KBM-7 (cell line): ENCODE measurements at places on chromosomes 1 and 21.
A peak's percentile ranks its signal among the peaks of the same experiment; 100 is the strongest.

DNA sequence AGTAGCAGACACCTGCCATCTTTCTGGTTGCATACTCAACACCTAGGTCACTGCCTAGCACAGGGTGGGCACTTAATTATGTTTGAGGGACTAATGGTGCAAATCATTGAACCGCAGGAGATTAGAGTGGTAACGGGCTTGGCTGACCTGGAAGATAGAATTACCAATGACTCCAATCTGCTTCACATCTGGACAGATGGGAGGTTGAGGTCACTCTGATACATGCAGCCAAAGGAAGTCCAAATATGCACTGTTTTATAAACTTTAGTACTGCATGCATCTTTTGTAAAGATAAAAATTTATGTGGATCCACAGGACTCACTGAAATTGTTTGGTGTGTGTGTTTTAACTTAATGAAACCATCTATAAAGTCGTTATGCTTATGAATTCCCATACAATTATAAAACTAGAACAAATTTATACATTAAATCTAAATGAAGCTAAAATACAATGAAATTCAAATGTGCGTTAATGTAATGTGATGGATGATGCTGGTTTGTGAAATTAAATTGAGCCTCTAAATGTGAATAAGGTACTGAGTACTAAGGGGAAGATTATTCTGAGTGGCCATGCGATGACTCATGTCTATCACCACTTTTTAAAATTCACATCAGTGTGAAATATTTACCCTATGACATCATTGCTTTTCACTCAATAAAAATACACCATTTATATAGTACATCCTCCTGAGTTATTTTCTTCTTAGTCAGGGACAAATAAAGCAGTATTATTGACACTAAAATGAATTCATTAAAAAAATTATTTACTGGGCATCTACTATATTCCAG, 224.7 kb upstream of the FAM78B start:
- no peak for DNase-seq

DNA sequence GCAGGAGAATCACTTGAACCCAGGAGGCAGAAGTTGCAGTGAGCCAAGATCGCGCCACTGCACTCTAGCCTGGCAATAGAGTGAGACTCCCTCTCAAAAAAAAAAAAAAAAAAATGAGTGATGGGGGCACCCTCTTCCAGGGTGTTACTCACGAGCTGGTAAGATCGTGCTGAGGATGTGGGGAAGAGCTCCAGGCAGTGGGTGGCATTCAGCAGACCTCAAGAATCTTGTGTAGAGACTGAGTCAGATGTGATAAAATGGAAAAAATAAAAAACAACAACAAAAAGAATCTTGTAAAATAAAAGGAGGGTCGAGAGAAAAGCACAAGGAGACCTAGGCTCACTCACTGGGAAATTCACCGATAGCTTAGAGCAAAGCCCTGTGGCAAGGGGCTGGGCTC, 38.5 kb downstream of the EPHA2 start:
- DNase-seq: no peak

- DNase-seq: no peak
Observed at GRCh38 chr1:210025870-210026269, 87.9 kb downstream of the SYT14 start.

GRCh38 chr1:229070168-229070567, 200.7 kb upstream of the RAB4A start:
- DNase-seq: no peak

DNA sequence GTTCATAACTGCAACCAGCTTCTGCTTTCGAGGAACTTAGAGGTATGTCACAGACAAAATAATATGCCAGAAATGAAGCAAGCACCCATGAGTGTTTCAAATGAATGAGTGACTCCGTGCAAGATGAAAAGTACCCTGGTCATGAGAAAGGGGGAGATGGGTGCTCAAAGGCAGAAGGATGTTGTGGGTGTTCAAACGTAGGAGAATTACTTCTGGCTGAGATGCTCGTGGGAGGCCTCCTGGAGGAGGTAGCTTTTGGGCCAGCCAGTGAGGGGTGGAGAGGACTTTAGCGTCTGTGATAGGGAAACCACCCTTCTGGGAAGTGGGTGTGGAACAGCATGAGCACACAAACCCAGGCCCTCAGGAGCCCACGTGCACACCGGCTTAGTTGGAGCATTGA, 113.8 kb downstream of the SYF2 start:
- no peak for DNase-seq

- DNase-seq: peak; percentile 64
Observed at GRCh38 chr1:206606867-206607266, 5.4 kb downstream of the EIF2D start.

DNA sequence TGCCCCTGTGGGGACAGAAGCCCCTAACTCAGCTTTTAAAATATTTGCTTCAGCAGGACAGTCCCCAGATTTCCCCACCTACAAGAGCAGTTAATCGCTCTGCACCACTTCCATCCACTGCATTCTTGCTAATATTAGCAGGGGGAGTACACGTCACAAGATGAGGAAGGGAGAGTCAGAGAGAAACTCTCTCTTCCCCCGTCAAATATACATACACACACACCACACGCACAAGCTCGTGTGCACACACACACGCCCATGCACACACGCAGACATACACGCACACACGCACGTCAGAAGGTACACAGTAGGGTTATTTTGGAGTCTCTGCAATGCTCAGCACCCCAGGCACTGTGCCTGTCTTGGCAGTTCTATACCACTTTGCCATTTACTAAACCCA, 2.1 kb downstream of the CLCA1 start:
- DNase-seq: no peak

GRCh38 chr1:97791251-97791650, 129.6 kb downstream of the DPYD start:
- no peak for DNase-seq

DNA sequence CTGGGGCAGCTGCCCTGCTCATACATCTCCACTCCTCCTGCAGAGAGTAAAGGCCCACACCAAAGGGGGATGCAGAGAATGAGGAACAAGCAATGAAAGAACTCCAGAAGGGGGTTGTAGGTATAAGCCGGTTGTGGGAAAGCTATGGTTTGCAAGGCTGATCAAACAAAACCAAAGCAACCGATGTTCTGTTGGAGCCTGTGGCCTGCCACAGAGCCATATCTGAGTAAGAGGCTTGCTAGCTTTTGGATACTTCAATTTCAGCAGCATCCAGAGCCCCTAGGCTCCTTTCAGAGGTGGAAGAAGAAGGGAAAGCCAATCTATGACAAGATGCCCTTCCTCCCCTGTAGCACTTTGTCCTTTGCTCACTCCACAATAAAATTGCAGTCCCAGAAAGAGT, 163.2 kb downstream of the RRAGC start:
- DNase-seq: no peak

DNA sequence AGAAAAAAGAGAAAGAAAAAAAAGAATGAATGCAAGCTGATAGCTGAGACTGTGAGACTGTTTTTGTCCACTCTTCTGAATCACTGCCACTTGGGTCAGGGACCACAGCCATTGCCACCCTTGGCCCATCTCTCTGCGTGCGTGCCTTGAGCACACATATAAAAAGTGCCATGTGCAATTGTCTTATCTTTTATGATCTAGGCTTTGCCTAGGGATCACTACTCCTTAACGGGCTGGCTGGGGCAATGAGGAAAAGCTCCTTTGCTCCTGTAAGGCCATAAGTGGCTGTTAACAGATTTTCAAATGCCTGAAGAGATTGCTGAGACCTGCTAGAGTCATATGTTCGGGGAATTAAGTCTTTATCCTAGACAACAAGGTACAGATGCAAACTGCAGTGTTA, 8.2 kb downstream of the SPATA46 start:
- DNase-seq: no peak

GRCh38 chr1:100995198-100995988, 30.2 kb downstream of the DPH5 start:
- DNase-seq: no peak

DNA sequence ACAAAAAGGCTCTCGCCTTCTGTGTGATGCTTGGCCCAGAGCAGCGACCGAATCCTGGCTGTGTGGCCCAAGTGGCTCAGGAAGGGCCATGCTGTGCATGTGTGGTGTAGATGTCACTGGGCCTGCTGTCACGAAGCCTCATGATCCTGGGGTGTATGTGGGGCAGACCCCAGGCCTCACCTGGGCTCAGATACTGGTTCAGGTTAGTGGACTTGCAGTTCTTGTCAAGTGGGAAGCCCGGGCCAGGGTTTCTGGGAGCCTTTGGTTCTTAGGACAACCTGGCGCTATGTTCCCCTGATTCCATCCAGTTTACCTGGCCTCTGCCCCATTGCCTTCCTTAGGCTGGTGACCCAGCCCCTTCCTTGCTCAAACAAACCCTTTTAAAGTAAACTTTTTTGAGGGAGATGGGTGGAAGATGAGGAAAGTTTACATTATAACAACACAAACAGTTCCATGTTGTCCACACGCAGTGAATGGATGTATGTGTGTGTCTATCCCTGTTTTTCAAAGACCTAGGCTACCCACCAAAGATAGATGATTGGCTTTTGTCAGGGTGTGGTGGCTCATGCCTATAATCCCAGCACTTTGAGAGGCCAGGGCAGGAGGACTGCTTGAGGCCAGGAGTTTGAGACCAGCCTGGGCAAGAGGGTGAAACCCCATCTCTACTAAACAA, 84.3 kb downstream of the UCK2 start:
- no peak for DNase-seq

GRCh38 chr1:117664314-117664713, 58.5 kb downstream of the TENT5C start:
- peak; percentile 75 for DNase-seq

GRCh38 chr1:169044971-169045370, 61.5 kb upstream of the ATP1B1 start:
- DNase-seq: peak; percentile 69

GRCh38 chr1:46062651-46063319, 69.6 kb downstream of the PIK3R3 start:
- DNase-seq: peak; percentile 43

DNA sequence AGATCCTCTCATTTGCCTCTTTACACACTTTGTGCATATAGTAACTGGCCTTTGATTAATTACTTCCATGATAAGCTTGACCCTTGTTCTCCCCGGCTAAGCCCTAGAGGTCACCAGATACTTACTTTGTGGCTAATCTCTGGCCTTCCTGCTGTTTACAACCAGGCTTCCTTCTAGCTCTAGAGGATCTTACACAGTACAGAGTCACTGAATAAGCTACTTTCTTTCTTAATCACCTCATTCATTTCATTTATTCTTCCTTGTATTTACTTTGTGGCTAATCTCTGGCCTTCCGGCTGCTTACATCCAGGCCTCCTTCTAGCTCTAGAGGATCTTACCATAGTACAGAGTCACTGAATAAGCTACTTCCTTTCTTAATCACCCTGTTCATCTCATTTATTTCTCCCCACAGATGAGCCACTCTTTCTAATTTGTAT, 144.3 kb upstream of the C1orf21 start:
- DNase-seq: no peak

- DNase-seq: no peak
Observed at GRCh38 chr1:210234329-210234757, 1.7 kb downstream of the SERTAD4 start.

GRCh38 chr1:244234009-244234643, 183.0 kb downstream of the ZBTB18 start:
- DNase-seq: peak; percentile 41

- peak; percentile 44 for DNase-seq
Observed at GRCh38 chr1:92743221-92743620, 41.7 kb downstream of the EVI5 start.

- peak; percentile 49 for DNase-seq
Observed at GRCh38 chr21:43727519-43728153, 8.7 kb downstream of the PDXK start.

GRCh38 chr1:108845446-108845845, 11.4 kb downstream of the AKNAD1 start:
- DNase-seq: no peak

- DNase-seq: no peak
Observed at GRCh38 chr21:46052703-46053651, 44.9 kb upstream of the COL6A2 start.

GRCh38 chr21:14438211-14438610, 55.3 kb upstream of the HSPA13 start:
- DNase-seq: no peak

- DNase-seq: no peak
Observed at GRCh38 chr1:179231923-179232322, 2.4 kb upstream of the ABL2 start.

GRCh38 chr1:53781654-53782053, 42.7 kb upstream of the GLIS1 start:
- no peak for DNase-seq

DNA sequence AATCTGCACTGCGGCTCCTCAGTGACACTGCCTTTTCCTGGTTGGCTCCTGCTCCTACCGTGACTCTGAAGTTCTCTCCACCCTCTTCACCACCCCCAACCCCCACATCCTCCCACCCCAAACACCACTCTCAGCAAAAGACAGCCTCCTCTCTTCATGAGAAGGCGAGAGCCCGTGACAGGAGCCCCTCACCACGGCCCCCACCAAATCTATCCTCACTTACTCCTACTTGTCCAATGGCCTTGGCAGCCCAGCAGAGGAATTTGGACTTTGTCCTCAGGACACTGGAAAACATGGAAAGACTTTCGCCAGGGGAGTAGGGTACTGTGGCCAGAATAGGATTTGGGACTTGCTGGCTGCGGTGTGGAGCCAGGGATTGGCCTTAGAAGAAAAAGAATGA, 6.9 kb downstream of the TMEM125 start:
- DNase-seq: no peak

- no peak for DNase-seq
Observed at GRCh38 chr1:226529891-226530290, 18.7 kb upstream of the STUM start.

GRCh38 chr1:5508669-5509330, 483.4 kb downstream of the NPHP4 start:
- no peak for DNase-seq

DNA sequence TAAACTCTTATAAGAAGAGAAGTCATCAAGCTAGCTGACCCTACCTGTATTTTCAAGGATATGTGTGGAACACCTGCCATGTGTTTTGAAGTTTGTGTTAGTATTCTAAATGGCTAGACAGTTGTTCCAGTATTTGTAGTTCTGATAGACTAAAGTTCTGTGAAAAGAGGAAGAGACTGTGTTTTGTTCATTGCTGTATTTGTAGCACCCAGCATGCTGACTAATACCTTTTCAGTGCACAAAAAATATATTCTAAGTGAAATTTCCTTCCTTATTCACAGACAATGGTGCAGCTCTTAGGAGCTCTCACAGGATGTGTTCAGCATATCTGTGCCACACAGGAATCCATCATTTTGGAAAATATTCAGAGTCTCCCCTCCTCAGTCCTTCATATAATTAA, 8.2 kb upstream of the METTL18 start:
- DNase-seq: peak; percentile 21

DNA sequence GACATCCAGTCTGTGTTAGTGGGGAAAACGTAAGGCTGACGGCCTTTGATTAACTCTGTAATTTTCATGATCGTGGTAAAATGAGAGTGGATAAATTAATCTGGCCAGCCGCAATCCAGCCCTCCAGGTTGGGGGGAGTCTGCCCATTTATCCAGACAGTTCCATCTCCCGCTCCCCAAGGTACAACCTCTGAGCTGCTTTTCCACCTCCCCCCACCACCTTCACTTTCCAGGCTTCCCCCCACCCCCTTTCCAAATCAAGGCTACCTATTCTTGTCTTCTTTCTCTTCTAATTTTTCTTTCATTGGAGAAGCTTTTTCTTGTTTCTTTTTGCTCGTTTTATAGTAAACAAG, 6.0 kb downstream of the MIER1 start:
- no peak for DNase-seq

- DNase-seq: no peak
Observed at GRCh38 chr1:938088-938683, 14.5 kb downstream of the SAMD11 start.

- no peak for DNase-seq
Observed at GRCh38 chr1:178267646-178268094, 173.8 kb downstream of the RASAL2 start.
